ENCODE measurements at places on chromosomes 2 and 18.

DNA sequence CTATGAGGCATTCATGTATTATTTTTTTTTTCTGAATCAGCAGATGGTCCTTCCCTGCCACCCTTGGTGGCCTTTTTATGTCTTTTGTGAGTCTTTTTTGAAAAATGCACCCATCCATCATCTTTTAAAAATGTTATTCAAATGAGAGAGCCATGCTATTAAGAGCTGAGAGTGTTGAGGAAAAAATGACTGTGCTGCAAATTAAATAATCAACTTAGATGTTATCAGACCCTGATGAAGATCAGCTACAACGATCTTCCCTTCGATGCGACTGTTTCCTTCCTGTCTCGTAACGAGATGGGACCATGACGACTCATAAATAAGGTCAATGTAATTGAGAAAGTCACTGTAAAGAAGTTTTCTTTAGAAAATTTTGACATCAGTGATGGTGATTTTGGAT is 44.4 kb downstream of the TRIB2 start:
- no peak for DNase-seq

DNA sequence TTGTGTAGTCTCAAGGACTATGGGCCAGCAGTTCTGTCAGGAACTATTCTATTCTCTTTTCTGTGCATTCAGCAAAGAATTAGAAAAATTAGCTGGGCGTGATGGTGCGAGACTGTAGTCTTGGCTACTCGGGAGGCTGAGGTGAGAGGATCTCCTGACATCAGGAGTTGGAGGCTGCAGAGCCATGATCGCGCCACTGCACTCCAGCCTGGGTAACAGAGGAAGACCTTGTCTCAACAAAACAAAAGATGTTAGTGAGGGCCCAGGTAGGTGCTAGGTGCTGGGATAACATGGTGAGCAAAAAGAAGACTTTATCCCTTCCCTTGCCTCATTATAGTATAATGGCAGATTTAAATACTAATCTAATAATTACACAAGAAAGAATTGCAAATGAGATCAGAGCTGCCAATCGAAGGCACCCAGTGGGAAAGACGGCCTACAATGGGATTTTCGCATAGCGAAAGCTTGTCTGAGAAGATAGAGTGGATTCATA is 447 bp upstream of the MRPL19 start:
- DNase-seq = no peak

- peak; percentile 5 for DNase-seq
Observed at GRCh38 chr2:102240640-102241370, 54.0 kb downstream of the IL1RL2 start.

- DNase-seq = no peak
Observed at GRCh38 chr2:98726205-98726604, 4.7 kb downstream of the MGAT4A start.

DNA sequence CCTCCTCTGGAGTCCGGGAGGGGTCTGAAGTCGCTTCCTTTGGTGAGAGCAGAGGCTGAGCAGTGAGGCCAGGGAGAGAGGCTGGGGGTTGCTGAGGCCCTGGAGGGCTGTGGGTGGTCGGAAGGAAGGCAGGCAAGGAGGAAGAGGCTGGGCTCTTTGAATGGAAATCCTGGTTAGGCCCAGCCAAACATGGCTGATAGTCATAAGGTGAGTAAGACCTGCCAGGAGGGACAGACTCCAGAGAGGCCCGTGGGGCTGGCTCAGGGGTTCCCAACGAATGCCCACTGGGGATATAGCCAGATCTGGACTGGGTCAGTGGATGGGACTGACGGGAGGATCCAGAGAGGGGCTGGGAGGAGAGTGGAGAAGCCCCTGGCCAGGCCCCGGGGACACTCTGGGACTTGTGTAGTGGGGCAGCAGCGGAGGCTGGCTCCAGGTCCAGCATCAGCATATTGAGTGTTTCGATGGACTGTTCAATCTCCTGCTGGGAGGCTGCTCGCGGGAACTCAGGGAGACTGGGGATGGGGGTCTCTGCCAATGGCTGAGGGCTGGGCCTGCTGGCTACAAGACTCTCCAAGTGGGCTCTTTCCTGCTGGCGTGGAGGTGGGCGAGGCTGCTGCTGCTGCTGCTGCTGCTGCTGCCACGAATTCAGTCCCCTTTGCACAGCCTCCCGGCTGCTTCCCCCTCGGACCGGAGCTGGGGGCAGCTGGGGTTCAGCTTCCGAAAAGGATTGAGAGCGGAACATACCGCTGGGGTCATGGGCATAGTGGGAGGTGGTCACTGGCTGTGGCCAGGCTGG is 155.0 kb downstream of the TNS1 start:
- no peak for DNase-seq

DNA sequence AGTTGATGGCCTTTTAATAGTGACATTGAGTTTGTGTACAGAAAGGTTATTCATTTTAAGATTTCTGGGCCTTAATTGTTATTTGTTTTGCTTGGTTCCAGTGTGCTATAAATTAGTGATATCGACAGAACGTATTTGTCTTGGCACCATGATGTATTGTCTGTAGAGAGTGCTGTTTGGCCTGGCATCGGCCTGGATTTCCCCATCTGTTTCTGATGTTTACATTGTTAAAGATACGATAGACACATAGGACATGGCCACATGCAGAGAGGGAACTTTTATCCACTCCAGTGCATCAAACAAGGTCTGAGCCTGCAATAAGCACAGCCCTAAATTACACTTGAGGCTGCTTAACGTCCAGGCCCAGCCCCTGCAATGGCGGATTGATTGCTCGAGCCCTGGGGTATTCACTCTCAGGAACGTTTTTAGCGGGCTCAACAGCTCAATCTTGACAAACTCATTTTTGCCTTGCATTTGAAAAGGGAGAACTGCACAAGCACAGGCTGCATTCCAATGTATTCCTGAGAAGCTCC is 144.7 kb downstream of the SLC4A3 start:
- peak; percentile 70 for DNase-seq

DNA sequence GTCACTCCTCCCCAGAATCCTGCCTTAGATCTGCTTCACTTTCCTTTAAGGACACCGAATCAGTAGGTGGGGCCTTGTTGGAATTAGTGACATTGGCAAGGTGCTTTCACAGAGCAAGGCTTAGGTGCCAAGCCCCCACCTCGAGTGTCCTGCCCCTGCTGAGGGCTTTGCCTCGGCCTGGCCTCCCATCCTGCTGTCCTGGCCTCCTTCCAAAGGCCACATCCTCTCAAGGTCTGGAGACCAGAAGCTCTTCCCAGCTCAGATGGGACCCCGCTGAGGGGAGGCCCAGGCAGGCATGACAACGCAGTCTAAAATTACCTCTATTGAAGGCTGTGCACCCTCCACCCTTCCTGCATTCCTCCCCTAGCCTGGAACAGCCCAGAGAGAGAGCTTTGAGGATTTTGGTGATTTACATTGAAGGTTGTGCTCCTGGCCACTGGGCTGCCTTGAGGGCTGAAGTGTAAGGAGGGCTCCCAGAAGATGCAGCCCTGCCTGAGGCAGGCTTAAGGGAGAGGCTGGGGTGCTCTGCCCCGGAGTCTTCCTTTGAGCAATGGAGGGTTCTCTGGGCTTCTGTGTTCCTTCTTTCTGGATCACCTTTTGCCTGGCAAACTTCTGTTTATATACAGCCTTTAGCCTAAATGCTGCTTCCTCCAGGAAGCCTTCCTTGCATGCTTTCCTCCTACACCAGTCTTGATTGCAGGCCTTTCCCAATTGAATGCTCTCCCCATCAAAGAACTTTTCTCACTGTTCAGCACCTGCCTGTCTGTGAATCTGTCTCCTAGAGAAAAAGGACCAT is 154.4 kb downstream of the DDX1 start:
- DNase-seq = no peak

GRCh38 chr18:23574611-23575308 is 11.5 kb downstream of the NPC1 start:
- DNase-seq = no peak

DNA sequence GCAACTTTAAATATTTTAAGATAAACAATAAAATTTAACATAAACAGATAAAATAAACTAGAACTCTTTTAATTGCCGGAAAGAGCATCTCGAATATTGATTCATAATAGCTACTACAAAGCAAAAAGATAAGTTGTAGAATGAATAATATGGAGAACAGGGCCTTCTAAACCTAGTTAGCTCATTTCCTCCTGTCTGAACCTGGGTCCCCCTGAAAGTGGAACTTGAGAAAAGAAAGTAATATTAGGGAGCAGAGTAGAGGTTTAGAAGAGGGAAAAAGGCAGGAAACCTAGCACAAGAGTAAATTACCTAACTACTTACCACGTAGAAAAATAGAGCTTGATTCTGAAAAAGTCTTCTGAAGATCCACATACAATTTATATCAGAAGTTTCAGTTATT is 80.7 kb upstream of the NETO1 start:
- DNase-seq = no peak

GRCh38 chr2:11417946-11418585 is 47.9 kb downstream of the E2F6 start:
- no peak for DNase-seq

GRCh38 chr2:189574793-189575475 is 5.7 kb downstream of the SLC40A1 start:
- DNase-seq = no peak

GRCh38 chr2:11778416-11778815 is 32.0 kb downstream of the LPIN1 start:
- no peak for DNase-seq

DNA sequence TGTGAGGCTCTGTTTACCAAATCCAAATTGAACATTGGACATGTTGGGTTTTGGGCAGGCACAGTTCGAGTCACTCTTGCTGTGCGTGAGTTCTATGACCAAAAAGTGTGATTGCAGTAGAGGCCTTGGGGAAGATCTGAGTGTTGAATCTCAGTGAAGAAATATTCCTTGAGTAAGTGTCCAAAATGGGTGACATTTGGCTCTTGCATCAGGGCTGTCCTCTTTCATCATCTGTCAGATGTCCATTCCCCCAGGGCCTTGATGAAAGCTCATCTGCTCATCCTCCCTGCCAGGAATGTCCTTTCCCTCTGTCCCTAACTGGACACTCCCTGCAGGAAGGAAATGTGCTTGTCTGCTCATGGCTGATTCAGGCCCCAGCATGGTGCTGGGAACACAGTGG is 6.4 kb upstream of the SFTPB start:
- DNase-seq = no peak

- peak; percentile 88 for DNase-seq
Observed at GRCh38 chr18:76518123-76518859, 23.2 kb upstream of the ZNF516 start.

DNA sequence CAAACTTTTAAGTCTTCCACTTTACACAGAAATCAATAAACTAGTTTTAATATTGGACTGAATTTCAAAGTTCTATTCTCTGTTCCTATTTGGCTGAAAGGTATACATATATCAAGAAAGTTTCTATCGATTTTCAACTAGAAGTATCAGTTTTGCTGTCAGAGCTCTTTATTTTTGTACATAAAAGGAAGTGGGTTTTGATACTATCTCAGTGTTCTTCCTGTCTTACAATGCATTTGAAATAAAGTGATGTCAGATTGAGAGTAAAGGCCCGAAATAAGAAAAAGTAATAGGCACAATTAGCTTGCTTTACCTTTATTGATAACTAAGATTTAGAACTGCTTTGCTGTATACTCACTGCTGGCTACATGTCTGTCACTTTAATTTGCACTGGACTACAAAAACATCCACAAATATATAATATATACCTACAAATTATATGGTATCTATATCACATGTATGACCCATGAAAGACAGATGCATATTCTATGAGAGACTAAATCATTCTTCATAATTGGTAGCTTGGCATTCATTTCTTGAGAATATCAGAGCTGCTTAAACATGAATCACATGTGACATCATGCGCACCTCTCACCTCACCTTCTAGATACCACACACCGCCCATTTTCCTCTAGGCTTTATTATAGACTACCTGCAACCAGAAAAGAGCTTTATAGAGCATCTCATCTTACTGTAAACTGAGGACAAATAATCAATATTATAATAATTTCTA is 83.6 kb downstream of the ASXL2 start:
- DNase-seq = no peak

GRCh38 chr18:32373505-32373904 is 97.2 kb downstream of the GAREM1 start:
- no peak for DNase-seq

- DNase-seq = no peak
Observed at GRCh38 chr2:79903222-79904000, 390.6 kb downstream of the CTNNA2 start.

GRCh38 chr18:11336241-11336640 is 186.9 kb upstream of the PIEZO2 start:
- no peak for DNase-seq

DNA sequence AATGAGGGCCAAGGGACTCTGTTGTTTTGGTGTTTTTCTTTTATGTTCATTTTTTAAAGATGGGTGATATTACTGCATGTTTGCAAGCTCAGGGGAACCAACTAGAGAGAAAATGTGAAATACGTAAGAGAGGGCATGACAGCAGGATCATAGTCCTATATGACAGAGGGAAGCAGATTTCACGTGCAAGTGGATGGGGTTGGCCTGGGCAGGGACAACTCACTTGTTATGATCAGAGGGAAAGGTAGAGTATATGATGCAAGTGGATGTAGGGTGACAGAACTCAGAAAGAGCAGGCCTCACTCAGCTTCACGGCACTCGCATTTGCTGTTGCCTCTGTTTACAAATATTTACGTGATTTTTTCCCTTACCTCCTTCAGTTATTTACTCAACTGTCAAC is 67.0 kb downstream of the OLA1 start:
- no peak for DNase-seq

GRCh38 chr2:186327251-186327868 is 158.7 kb upstream of the ZC3H15 start:
- DNase-seq = no peak

DNA sequence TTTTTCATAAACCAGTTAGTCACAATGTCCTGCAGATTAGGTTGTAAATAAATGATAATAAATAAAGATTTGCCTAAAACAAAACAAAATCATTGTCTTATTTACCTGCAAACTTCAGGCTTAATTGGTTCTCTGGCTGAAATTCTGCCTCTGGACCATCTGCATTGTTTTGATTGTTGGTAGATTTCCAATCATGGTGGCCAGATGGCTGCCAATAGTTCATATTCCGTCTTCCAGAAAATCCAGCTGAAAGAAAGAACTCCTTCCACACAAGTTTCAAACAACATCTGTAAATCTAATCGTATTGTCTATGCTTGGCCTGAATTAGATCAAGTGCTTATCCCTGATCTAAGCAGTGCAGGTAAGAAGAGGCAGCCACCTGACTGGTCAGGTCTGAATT is 771.1 kb upstream of the ZEB2 start:
- no peak for DNase-seq

DNA sequence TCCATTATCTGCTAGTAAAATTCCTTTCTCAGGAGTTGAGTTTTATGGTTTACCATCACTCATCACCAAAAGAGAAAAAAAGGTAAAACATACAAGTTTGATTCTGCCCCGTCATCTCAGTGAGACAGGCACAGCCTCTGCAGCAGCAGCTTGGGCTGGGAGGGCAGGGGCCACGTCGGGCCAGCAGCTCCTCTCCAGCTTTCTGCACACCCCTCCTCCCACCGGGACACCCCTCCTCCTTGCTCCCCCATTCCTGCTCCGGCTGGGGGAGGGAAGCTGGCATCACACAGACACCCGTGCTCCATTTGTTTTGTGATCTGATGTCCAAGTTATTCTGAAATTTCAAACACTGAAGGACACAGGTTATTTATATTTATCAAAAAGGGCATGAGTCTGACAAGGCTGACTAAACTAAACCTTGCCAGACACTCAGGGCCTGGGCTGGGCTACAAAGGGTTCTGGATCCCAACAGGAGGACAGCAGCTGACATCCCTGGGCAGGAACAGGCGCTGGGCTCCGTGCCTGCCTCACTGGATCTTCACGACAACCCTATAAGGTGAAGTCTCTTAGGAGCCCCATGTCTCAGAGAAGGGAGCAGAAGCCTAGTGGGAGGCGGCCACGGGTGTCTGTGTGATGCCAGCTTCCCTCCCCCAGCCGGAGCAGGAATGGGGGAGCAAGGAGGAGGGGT is 71.4 kb downstream of the HDAC4 start:
- DNase-seq = no peak

GRCh38 chr2:161122772-161123530 is 37.3 kb upstream of the TANK start:
- no peak for DNase-seq
